ENCODE measurements at places on chromosomes 7 and 10. TPM values are rescaled to one million over a fixed set of nuclear protein-coding genes. Genes with fewer than 3 reads are reported as not detected.
A peak's percentile ranks its signal among the peaks of the same experiment; 100 is the strongest.

The CRYGN gene
- total RNA-seq: not detected

The C7orf33 gene
- not detected for total RNA-seq

The CHST15 gene
- total RNA-seq: 12.1 TPM

The TMEM248 gene
- 89.2 TPM for total RNA-seq

The TAC1 gene
- total RNA-seq: not detected

The KLLN gene
- 2.6 TPM for total RNA-seq

The BRAT1 gene
- total RNA-seq: 31.7 TPM

The MYO1G gene
- total RNA-seq: 154 TPM

The SPDYE2B gene
- total RNA-seq: not detected

The BMI1 gene
- total RNA-seq: 62.3 TPM

The NPY4R gene
- not detected for total RNA-seq

The SEMA3E gene
- not detected for total RNA-seq

The PLPP4 gene
- not detected for total RNA-seq

DNA sequence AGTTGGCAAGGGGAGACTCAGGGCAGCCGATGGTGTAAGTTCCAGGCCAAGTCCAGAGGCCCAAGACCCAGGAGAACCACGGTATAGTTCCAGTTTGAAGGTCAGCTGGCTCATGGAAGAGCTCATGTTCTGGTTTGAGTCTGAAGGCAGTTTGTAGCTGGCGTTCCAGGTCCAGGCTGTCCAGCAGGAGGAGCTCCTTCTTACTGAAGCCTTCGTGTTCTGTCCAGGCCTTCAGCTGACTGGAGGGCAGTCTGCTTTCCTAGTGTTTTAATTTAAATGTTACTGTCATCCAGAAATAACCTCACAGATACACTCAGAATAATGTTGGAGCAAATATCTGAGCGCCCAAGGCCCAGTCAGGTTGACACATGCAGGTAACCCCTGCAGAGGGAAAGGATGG lies 4.2 kb downstream of the SUN1 start:
- no peak overlapping the region for H3K4me3 ChIP-seq
- H3K27ac ChIP-seq: no peak overlapping the region
- H3K36me3 ChIP-seq: peaks cover 59% of the 10 kb centered on the region
- H3K4me1 ChIP-seq: peaks cover 29% of the 10 kb centered on the region

- H3K4me3 ChIP-seq: no peak overlapping the region
- H3K27ac ChIP-seq: no peak overlapping the region
- H3K36me3 ChIP-seq: no peaks in the 10 kb centered on the region
- H3K27me3 ChIP-seq: no peaks in the 10 kb centered on the region
- no peak for DNase-seq
Measured at GRCh38 chr7:138257459-138258196, 181.4 kb downstream of the AKR1D1 start.

- no peaks in the 10 kb centered on the region for H3K27me3 ChIP-seq
- peaks cover 39% of the 10 kb centered on the region for H3K36me3 ChIP-seq
- no peak for DNase-seq
- H3K4me3 ChIP-seq: peak overlapping the region; percentile 46
- H3K27ac ChIP-seq: peak overlapping the region; percentile 82
- peaks cover 63% of the 10 kb centered on the region for H3K4me1 ChIP-seq
Measured at GRCh38 chr7:155756322-155756721, 55.9 kb downstream of the SHH start.

- no peak overlapping the region for H3K4me3 ChIP-seq
- no peaks in the 10 kb centered on the region for H3K4me1 ChIP-seq
- no peaks in the 10 kb centered on the region for H3K36me3 ChIP-seq
- peaks cover 2% of the 10 kb centered on the region for H3K27me3 ChIP-seq
Measured at GRCh38 chr10:121099181-121099580, 248.0 kb downstream of the WDR11 start.

GRCh38 chr10:76922666-76923065 lies 714.9 kb downstream of the KCNMA1 start:
- H3K36me3 ChIP-seq: no peaks in the 10 kb centered on the region
- H3K4me1 ChIP-seq: no peaks in the 10 kb centered on the region
- DNase-seq: no peak
- H3K4me3 ChIP-seq: no peak overlapping the region
- no peak overlapping the region for H3K27ac ChIP-seq

DNA sequence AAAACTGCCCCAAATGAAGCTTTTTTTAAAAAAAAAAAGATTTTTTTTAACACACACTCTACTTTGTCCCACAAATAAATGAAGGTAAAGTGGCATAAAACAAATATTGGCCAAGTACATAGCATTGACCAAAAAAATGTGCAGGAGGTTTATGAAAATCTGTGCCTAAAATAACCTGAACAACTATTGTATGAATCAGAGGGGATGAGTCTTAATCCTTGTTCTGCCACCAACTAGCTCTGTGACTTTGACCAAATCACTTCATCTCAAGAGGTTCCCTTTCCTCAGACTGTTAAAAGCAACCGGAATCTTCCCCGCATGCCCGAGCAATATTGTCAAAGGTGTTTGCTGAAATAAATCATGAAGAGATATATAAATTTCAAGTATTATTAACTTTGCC lies 150.4 kb upstream of the NEBL start:
- no peak overlapping the region for H3K27ac ChIP-seq
- no peak overlapping the region for H3K4me3 ChIP-seq
- no peak for DNase-seq
- H3K36me3 ChIP-seq: no peaks in the 10 kb centered on the region
- no peaks in the 10 kb centered on the region for H3K27me3 ChIP-seq

DNA sequence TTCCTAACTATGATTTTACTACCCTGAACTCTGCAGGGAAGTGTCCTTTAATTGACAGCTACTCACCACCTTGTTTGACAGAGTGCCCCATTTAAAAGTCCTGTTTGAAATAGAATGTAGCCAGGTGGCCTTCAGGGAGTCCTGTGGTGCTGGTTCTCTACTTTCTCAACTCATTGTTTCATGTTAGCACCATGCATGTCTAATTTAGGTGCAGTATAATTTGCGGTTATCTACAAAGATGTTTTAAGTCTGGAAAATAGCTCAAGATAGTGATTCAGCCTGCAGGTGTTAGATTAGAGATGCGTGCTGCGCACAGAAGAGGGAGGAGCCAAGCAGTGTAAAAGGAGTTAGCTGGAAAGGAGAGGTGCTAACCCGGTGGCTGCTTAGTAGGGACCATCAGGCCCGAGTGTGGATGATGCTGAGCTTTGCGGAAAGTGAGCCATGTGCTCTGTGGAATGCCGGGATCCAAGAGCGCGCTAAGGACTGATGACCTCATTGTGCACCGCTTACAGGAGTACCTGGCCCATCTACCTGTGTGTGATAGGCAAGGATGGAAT lies 1.2 kb downstream of the CCM2 start:
- H3K4me1 ChIP-seq: peaks cover 58% of the 10 kb centered on the region
- peak overlapping the region; percentile 91 for H3K27ac ChIP-seq
- H3K4me3 ChIP-seq: peak overlapping the region; percentile 95
- DNase-seq: peak; percentile 36

- no peak for DNase-seq
- H3K27ac ChIP-seq: no peak overlapping the region
- H3K4me3 ChIP-seq: no peak overlapping the region
Measured at GRCh38 chr10:124006526-124006925, 86.9 kb downstream of the CHST15 start.

- DNase-seq: no peak
- H3K27me3 ChIP-seq: no peaks in the 10 kb centered on the region
- no peak overlapping the region for H3K27ac ChIP-seq
Measured at GRCh38 chr7:87328281-87328680, 17.2 kb upstream of the CROT start.

- H3K36me3 ChIP-seq: no peaks in the 10 kb centered on the region
- H3K4me3 ChIP-seq: no peak overlapping the region
- DNase-seq: no peak
- H3K27me3 ChIP-seq: no peaks in the 10 kb centered on the region
- H3K27ac ChIP-seq: no peak overlapping the region
- H3K4me1 ChIP-seq: peaks cover 7% of the 10 kb centered on the region
Measured at GRCh38 chr10:28294809-28295208, 8.1 kb downstream of the MPP7 start.

DNA sequence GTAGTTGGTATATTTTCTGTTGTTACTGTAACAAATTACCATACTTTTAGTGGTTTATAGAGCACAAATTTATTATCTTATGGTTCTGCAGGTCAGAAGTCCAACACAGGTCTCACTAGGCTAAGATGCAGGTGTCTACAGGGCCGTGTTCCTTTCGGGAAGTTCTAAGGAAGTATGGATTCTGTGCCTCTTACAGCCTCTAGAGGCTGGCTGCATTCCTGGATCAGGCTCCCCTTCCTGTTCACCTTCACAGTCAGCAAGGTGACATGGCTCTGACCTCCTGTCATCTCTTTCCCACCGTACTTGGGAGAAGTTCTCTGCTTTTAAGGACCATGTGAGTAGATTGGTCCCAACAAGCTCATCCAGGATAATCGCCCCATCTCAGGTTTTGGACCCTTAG lies 37.3 kb downstream of the BMPR1A start:
- no peaks in the 10 kb centered on the region for H3K27me3 ChIP-seq
- H3K36me3 ChIP-seq: no peaks in the 10 kb centered on the region
- H3K4me1 ChIP-seq: peaks cover 4% of the 10 kb centered on the region
- no peak overlapping the region for H3K27ac ChIP-seq

DNA sequence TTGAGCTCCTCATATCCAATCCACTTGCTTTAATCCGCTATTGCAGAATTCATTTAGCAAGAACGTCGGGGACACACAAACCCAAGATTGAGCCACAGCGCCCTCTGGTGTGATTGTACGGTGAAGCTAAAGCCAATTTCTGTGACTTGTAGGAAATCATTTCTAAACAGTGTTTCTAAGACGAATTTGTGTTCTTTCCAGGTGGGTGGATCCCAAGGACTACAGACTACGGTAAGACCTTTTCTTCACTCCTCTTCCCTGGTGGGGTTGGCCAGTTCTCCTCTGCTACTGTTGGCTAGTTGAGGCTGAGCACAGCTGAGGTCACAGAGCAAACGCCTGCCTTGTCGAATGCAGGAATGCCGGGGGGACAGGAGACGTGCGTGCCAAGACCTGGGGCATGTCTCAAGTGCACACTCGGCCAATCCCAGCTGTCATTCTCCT lies 5.2 kb downstream of the DMBT1 start:
- no peaks in the 10 kb centered on the region for H3K36me3 ChIP-seq
- H3K27me3 ChIP-seq: peaks cover 42% of the 10 kb centered on the region
- no peak overlapping the region for H3K4me3 ChIP-seq
- no peaks in the 10 kb centered on the region for H3K4me1 ChIP-seq

DNA sequence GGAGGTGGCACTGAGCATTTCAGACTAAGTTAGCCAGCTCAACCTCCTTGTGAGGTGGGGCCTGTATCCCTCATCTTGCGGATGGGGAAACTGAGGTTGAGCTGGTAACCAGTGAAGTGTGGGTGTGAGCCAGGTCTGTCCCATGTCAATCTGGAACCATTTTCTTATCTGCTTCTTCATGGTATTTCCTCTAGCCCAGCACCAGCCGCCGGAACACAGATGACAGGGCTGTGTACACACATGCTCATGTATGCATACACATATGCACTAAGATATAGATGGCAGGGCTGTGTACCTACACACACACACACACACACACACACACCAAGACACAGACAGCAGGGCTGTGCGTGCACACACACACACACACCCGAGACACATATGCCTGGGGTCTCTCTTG lies 18.5 kb downstream of the RAMP3 start:
- H3K27ac ChIP-seq: no peak overlapping the region
- no peaks in the 10 kb centered on the region for H3K4me1 ChIP-seq
- DNase-seq: no peak
- peaks cover 14% of the 10 kb centered on the region for H3K27me3 ChIP-seq

- no peak within 1 kb of the TSS for H3K4me3 ChIP-seq
- peaks cover 21% of the 10 kb centered on the region for H3K27me3 ChIP-seq
- H3K27ac ChIP-seq: no peak within 1 kb of the TSS
- no peak for DNase-seq
- peaks cover 4% of the 10 kb centered on the region for H3K4me1 ChIP-seq
- no peaks in the 10 kb centered on the region for H3K36me3 ChIP-seq
Measured at GRCh38 chr7:80918909-80919721, at the start of gene SEMA3C. Gene SEMA3C, minus strand, starts transcription at chr7:80919051. Its CDS starts 2,270 bp downstream, at chr7:80916781.

DNA sequence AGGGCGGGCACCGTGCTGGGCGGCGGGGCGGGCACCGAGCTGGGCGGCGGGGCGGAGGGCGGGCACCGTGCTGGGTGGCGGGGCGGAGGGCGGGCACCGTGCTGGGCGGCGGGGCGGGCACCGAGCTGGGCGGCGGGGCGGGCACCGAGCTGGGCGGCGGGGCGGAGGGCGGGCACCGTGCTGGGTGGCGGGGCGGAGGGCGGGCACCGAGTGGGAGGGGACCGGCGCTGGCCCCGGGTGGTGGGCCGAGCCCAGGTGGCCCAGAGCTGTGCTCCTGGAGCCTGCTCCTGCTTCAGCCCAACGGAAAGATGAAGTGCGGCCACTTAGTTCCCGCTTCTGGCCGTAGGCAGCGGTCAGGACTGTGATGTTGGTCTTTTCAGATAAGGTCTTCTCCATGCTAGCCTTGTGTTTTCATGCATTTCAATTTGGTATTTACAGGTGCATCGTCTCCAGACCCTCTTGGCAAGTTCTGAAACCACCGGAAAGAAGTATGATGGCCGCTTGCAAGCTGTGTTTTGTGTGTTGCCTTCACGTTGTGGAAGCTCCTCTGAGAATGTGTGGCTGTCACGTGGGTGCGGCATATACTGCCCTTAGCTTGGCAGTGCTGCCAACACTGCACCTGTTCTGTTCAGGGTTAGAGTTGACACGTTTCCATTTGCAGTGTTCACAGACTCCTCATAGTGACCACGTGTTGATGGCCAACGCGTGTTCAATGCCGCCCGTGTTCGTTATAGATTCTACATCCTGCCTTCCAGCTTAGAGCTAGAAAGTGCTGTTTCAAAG lies 25.2 kb downstream of the IQCE start:
- H3K27ac ChIP-seq: no peak overlapping the region
- peaks cover 4% of the 10 kb centered on the region for H3K4me1 ChIP-seq
- peaks cover 3% of the 10 kb centered on the region for H3K36me3 ChIP-seq
- no peak overlapping the region for H3K4me3 ChIP-seq
- no peak for DNase-seq

- no peak overlapping the region for H3K27ac ChIP-seq
- H3K4me1 ChIP-seq: no peaks in the 10 kb centered on the region
- H3K4me3 ChIP-seq: no peak overlapping the region
- DNase-seq: no peak
Measured at GRCh38 chr10:131239926-131240325, 71.6 kb downstream of the TCERG1L start.

- peaks cover 12% of the 10 kb centered on the region for H3K36me3 ChIP-seq
- no peak overlapping the region for H3K4me3 ChIP-seq
- no peak overlapping the region for H3K27ac ChIP-seq
Measured at GRCh38 chr7:138491612-138492386, 31.7 kb downstream of the TRIM24 start.

- no peak overlapping the region for H3K4me3 ChIP-seq
- DNase-seq: no peak
- no peaks in the 10 kb centered on the region for H3K27me3 ChIP-seq
- H3K27ac ChIP-seq: no peak overlapping the region
Measured at GRCh38 chr7:139033346-139034114, 2.3 kb downstream of the ZC3HAV1L start.

DNA sequence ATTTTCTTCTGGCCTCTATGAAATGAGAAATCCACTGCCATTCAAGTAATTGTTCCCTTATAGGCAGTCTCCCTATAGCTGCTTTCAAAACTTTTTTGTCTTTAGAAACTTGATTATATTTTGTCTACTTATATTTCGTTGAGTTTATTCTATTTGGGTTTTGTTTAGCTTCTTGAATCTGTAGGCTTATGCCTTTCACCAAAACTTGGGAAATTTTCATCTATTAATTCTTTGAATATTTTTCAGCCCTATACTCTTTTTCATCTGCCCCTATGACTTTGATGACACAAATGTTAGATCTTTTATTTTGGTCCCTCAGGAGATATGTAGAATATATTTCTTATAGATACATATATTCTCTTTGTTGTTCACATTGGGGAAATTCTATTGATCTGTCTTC lies 48.3 kb upstream of the HHEX start:
- no peak overlapping the region for H3K27ac ChIP-seq
- H3K27me3 ChIP-seq: no peaks in the 10 kb centered on the region
- no peak overlapping the region for H3K4me3 ChIP-seq
- H3K4me1 ChIP-seq: peaks cover 9% of the 10 kb centered on the region
- no peaks in the 10 kb centered on the region for H3K36me3 ChIP-seq

All from activated B cell treated with CpG ODN at 0.5 μM for 24 hours (primary cell).